ENCODE measurements at places on chromosomes 5 and 9.

GRCh38 chr5:10310066-10310779 is 2.5 kb upstream of the CMBL start:
- no peak for DNase-seq

GRCh38 chr5:84433461-84433860 is 48.8 kb upstream of the EDIL3 start:
- no peak for DNase-seq

- no peak for DNase-seq
Observed at GRCh38 chr9:15187589-15187988, 119.4 kb downstream of the TTC39B start.

DNA sequence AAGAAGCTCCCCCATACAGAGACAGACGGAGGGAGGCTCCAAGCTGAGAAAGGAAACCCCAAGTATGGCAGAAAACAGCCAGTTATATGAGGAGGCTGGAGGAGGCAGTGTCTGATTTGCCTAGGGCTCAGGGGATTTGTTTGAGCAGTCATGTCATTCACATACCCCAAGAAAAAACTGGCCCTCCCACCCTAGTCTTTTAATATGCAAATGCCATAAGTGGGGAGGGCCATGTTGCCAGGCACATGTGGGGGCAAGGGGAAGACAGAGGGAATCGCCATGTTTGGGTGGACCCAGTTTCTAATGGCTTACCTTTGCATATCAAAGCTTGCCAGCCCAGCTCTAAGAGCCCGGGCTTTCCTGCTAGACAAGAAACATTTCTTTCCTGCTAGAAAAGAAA is 1163.8 kb downstream of the TAF11L14 start:
- DNase-seq = no peak

DNA sequence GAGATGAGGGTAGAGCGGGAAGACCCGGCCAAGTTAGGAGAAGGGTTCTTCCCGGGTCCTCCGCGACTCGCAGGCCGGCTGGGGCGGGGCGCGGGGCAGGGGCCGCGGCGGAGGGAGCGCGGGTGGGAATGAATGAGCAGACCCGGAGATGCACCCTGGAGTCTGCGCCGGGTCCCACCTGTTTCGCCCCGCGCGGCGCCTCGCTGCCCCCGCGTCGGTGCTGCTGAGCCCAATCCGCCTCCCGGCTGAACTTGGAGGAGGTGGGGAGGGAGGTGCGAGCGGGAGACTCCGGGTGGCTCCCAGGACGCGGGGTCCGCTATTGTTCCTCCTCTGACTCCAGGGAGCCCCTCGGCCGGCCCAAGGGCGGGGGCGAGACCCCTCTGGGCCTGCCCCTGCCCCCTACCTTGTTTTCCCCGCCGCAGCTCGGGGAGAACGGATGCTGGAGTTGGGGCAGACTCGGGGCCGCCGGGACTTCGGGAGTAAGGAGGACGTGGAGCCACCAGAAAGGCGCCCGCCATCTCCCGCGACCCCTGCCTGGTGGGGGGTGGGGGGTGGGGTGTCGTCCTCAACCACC is 659 bp downstream of the RAI14 start:
- DNase-seq = no peak

DNA sequence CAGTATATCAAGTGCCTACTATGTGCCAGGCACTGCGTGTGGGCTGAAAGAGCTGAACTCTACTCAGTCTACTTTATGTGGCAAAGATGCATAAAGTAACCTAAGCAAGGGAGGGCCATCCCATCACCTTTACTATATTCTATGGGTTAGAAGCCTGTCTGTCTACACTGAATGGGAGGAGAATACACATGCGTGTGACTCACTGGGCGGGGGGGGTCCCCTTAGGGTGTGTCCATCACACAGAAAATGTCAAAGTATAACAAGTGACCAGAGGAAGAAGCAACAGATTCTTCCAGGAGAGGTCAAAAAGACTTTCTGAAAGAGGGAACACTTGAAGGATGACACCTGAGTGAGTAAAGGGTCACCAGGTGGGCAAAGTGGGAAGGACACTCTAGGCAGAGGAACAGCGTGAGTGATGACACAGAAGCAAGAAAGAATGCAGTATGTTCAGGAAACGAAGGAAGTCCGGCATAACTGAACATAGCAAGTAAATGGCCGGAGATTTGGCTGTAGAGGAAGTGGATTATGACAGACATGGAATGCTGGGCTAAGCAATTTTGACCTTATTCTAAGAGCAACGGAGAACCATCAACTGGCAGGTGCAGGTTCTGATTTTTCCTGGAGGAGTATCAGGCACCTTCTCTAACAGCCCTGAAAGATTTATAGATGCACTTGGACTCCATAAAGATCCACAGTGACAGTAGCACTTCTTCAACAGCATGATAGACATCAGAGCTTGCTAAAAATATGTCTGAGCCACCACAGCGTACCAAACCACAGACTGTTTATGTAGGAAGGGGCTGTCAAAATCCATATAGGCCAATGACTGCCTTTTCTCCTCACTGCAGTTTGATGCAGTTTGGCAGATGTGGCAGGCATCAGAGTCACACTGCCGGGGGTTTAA is 8.0 kb upstream of the WHRN start:
- DNase-seq = no peak

DNA sequence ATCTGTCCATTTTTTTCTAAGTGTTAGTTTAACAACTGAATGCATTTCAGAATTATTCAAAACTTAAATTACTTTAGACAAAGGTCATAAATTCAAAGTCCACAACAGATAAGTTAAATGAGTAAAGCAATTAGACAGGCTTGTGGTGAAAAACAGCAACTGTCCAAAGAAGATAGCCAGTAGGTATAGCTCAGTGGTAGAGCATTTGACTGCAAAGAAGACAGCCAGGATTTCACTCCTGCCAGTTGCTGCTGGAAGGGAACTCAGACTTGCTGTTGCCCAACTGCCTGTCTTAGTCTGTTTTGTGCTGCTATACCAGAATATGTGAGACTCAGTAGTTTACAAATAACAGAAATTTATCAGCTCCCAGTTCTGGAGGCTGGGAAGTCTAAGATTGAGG is 10.0 kb downstream of the FANCC start:
- DNase-seq = no peak

GRCh38 chr9:124697326-124698200 is 73.5 kb downstream of the NR6A1 start:
- DNase-seq = no peak

- no peak for DNase-seq
Observed at GRCh38 chr5:28807195-28807729, 1768.9 kb upstream of the CDH9 start.

DNA sequence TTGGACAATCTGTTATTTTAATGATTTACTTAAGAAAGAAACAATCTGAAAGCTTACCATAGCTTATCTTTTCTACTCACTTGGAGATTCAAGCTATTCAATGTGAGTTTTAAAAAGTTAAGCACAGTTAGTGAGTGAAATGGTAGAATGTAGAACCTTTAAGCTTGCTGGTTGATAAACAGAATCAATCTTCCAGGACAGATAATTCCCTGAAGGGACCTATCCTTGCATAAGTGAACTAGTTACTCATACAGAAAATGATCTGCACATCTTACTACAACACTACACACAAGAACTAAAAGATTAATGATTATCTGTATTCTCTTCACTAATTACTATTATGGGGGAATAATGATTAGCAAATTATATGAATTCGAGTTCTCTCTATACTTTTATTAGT is 165.6 kb downstream of the PALM2AKAP2 start:
- DNase-seq = no peak

DNA sequence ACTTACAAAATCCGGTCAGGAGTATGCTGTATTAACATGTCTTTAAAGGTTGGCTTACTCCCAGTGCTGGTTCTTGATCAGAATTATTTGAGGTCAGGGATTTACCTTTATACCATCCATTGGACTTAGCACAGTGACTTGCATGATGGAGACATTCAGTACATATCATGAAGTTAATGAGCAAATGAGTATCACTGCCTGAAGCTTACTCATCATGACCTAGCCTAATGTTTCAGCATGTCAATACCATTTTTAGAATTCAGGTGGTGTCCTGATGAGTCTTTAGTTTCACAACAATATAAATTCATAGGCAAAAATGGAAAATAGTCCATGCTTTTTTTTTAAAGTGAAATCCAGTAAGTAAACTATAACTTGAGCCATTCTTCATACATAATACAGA is 226.0 kb upstream of the C9orf72 start:
- DNase-seq = no peak

- no peak for DNase-seq
Observed at GRCh38 chr5:66213533-66213932, 69.4 kb downstream of the SREK1 start.

Measured in cardiac septum (tissue), 1 donor.